ENCODE measurements at places on chromosomes 12 and 14.
A peak's percentile ranks its signal among the peaks of the same experiment; 100 is the strongest.

- H3K4me1 ChIP-seq: no peaks in the 10 kb centered on the region
- no peak overlapping the region for H3K27ac ChIP-seq
- no peaks in the 10 kb centered on the region for H3K36me3 ChIP-seq
Observed at GRCh38 chr12:67873355-67873754, 115.9 kb upstream of the IFNG-AS1 start.

GRCh38 chr12:109236257-109236656 lies 72.8 kb downstream of the FOXN4 start:
- DNase-seq: no peak
- no peaks in the 10 kb centered on the region for H3K27me3 ChIP-seq
- H3K4me1 ChIP-seq: peaks cover 5% of the 10 kb centered on the region
- no peak overlapping the region for H3K4me3 ChIP-seq
- H3K27ac ChIP-seq: no peak overlapping the region

- peaks cover 9% of the 10 kb centered on the region for H3K4me1 ChIP-seq
- no peaks in the 10 kb centered on the region for H3K36me3 ChIP-seq
- H3K4me3 ChIP-seq: peak within 1 kb of the TSS; percentile 76
- H3K27me3 ChIP-seq: peaks cover 30% of the 10 kb centered on the region
- DNase-seq: peak; percentile 46
- H3K27ac ChIP-seq: peak within 1 kb of the TSS; percentile 43
Observed at GRCh38 chr14:50943943-50944646, at the start of gene PYGL. Gene PYGL (minus strand): TSS chr14:50944483. CDS start chr14:50944403, 80 bp downstream.

- H3K27ac ChIP-seq: no peak overlapping the region
- H3K36me3 ChIP-seq: peaks cover 27% of the 10 kb centered on the region
- no peak overlapping the region for H3K4me3 ChIP-seq
- H3K4me1 ChIP-seq: peaks cover 14% of the 10 kb centered on the region
Observed at GRCh38 chr12:130800312-130800711, 38.7 kb downstream of the STX2 start.

- no peaks in the 10 kb centered on the region for H3K27me3 ChIP-seq
- no peak overlapping the region for H3K4me3 ChIP-seq
- peaks cover 12% of the 10 kb centered on the region for H3K36me3 ChIP-seq
- peak; percentile 78 for DNase-seq
- H3K27ac ChIP-seq: peak overlapping the region; percentile 92
Observed at GRCh38 chr12:112303004-112303403, 79.2 kb downstream of the HECTD4 start.

GRCh38 chr12:116127859-116128258 lies 149.6 kb downstream of the MED13L start:
- no peak for DNase-seq
- peaks cover 61% of the 10 kb centered on the region for H3K4me1 ChIP-seq
- no peak overlapping the region for H3K4me3 ChIP-seq
- no peaks in the 10 kb centered on the region for H3K36me3 ChIP-seq
- no peak overlapping the region for H3K27ac ChIP-seq

- H3K27ac ChIP-seq: no peak overlapping the region
- no peaks in the 10 kb centered on the region for H3K36me3 ChIP-seq
- H3K27me3 ChIP-seq: no peaks in the 10 kb centered on the region
- H3K4me3 ChIP-seq: no peak overlapping the region
Observed at GRCh38 chr14:45426685-45427282, 173.8 kb upstream of the MIS18BP1 start.

- H3K4me1 ChIP-seq: peaks cover 11% of the 10 kb centered on the region
- no peaks in the 10 kb centered on the region for H3K36me3 ChIP-seq
- H3K27ac ChIP-seq: no peak overlapping the region
- no peak for DNase-seq
- no peak overlapping the region for H3K4me3 ChIP-seq
Observed at GRCh38 chr14:74245292-74245691, 6.0 kb downstream of the VSX2 start.

DNA sequence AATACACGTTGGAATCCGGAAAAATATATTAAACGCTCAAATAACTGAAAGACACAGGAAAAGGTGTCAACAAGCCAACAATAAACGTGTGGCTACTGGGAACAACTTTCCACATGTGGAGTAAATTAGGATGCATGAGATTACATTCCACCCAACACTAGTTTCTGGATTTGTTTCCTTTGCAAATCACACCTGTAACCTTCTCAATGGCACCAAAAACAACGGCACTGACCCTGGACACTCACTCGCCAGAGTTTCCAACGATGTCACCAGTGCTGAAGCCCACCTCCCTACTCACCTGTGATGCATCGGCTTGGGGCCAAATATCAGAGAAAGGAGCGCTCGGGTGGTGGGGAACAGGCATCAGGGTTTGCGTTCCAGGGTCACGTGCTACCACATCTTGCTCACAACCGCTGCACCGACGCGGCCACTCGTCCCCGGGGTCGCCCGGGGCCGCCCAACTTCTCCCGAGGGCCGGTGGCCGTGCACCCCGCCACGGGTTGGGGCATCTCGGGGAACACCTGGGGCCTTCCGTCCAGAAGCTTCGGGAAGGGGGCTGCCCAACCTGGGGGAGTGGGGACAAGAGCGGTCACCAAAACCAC lies 629 bp downstream of the PRDM4 start:
- peak overlapping the region; percentile 92 for H3K4me3 ChIP-seq
- peaks cover 17% of the 10 kb centered on the region for H3K36me3 ChIP-seq
- peaks cover 25% of the 10 kb centered on the region for H3K4me1 ChIP-seq
- H3K27ac ChIP-seq: peak overlapping the region; percentile 89
- H3K27me3 ChIP-seq: no peaks in the 10 kb centered on the region

DNA sequence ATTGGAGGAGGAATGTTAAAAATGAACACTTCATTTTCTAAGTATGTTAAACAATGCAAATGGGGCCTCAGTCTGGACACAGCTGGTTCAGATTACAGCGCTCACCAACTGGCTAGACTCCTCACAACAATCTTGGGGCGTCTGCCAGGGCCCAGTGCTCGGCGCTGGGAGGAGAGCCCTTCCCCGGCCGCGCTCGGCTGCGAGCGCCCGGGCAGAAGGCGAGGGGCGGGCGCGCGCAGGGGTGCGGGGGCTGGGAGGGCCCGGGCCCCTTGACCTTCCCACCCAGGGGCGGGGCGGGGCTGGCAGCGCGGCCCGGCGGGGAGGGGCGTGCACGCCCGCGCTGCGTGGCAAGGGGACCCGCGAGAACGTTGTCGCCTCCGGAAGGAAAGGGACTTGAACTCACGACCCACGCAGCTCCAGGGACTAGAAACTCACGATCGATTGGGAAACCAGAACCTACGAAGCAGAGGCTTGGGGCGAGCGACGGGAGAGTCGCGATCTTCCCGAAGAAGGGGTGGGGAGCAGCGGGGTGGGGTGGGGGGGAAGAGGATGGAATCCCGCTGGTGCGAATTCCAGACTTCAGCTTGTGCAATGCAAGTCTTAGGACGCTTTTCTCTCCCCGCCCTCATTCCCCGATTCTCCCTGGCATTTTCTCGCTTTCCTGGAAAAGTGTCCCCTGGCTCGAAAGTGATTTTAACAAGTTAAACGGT lies at the start of gene FBLN5:
TSS of gene FBLN5 (minus strand) at position 220 of the 710 bp plus-strand sequence. CDS start 465 bp downstream, outside the sequence.
- H3K4me3 ChIP-seq: peak within 1 kb of the TSS; percentile 83
- H3K27ac ChIP-seq: no peak within 1 kb of the TSS
- no peaks in the 10 kb centered on the region for H3K36me3 ChIP-seq
- peaks cover 24% of the 10 kb centered on the region for H3K27me3 ChIP-seq
- peaks cover 13% of the 10 kb centered on the region for H3K4me1 ChIP-seq
- peak; percentile 45 for DNase-seq

DNA sequence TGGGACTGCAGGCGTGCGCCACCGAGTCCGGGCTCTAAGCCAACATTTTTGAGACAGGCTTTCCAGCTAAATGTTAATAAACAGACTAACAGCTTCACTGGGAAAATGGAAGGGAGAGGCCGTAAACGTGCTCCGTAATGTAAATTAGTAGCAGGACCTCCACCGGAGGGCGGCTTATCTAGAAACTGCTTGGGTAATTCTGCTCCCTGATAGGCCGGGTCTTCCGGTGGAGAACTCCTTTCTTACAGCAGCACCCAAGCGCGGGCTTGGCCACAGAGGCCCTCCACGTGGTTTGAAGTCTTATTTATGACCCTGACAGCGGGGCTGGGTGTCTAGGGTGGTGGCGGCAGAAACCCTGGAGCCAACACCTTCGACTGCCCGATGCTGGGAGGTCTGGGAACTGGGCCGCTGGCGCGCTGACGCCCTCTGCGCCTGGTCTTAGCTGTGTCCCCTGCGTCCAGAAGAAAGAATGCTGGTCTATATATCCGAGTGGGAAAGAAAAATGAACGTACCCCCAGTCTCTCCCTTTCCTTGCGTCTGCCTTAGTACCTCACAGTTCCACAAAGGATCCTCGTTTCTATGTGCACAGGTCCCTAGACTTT lies 1.7 kb downstream of the DPPA3 start:
- no peak for DNase-seq
- H3K27ac ChIP-seq: no peak overlapping the region
- no peaks in the 10 kb centered on the region for H3K4me1 ChIP-seq
- peaks cover 2% of the 10 kb centered on the region for H3K27me3 ChIP-seq
- H3K36me3 ChIP-seq: no peaks in the 10 kb centered on the region
- no peak overlapping the region for H3K4me3 ChIP-seq

DNA sequence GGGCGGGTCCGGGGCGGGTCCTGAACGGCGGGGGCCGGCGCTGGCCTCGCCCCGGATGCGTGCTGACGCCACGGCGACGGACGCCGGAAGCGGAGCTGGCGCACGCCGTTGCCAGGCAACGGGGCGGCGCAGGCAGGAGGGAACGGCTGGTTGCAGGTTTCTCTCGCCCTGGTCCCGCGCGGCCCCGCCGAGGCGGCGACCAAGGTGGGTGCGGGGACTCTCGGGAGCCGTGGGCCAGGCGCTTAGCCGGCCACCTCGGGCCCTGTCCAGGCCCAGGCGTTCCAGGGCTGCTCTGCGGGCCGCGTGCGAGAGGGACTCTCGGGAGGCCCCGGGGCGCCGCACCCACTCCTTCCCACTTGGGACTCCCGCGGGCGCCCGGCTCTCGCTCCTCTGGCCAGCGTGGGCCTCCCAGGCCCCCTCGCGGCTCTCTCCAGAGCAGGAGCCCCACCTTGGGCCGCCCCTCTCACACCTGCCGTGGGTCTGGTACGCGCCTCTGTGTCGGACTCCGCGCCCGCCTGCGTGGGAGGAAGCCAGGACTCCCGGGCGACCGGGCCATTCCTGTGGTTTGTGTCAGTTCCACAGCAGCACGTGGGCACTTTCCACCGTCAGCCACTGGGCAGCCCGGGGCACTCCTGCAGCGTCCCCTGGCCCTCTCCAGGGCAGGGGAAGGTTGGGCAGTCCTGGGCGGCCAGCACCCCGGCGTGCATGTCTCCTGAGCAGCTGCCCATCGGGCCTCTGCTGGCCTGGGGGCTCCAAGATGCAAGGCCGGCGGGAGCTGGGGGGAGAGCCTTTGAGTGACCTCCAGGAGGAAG lies at the start of gene CLBA1:
TSS of gene CLBA1 (plus strand) at position 114 of the 812 bp plus-strand sequence. CDS start at position 758, 644 bp downstream.
- peak; percentile 85 for DNase-seq
- H3K4me3 ChIP-seq: peak within 1 kb of the TSS; percentile 67
- no peaks in the 10 kb centered on the region for H3K27me3 ChIP-seq

- H3K4me1 ChIP-seq: peaks cover 83% of the 10 kb centered on the region
- H3K4me3 ChIP-seq: peak overlapping the region; percentile 71
- no peaks in the 10 kb centered on the region for H3K27me3 ChIP-seq
- no peak for DNase-seq
- peak overlapping the region; percentile 99 for H3K27ac ChIP-seq
Observed at GRCh38 chr14:24673059-24673458, 39.1 kb upstream of the GZMB start.

DNA sequence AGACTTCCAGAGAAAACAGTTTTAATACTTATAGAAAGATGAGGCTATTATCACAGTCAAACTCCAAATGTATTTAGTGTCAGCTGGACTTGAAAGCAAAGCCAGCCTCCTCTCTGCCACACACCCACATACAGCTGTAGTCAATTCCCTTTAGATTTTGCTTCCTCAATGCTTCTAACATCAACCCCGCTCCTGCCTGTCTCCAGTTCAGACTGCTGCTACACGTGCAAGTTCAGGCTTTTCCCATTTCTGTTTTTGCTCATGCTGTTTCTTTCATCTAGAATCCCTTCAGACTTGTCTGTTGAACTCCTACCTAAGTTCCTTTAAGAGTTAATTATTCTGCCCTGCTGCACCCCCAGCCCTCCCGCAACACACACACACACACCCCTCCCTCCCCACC lies 380.0 kb downstream of the KCNH5 start:
- H3K36me3 ChIP-seq: no peaks in the 10 kb centered on the region
- H3K4me3 ChIP-seq: no peak overlapping the region
- no peaks in the 10 kb centered on the region for H3K27me3 ChIP-seq
- DNase-seq: no peak

DNA sequence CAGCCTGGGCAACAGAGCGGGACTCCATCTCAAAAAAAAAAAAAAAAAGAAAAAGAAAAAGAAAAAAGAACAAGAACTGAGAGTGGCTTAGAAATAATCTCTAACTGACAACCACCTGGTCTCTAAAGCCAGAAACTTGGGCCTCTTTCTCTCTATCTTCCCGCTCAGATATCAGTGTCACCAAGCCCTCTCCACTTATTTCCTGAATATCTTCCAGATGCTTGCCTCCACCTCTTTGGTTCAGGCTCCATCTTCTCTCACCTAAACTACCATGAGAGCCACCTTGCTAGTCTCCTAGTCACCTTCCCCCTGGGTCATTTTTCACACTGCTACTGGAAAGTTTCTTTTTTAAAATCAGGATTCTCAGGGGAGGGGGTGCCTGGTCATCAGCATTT lies 1.8 kb upstream of the TM9SF1 start:
- H3K27me3 ChIP-seq: no peaks in the 10 kb centered on the region
- H3K36me3 ChIP-seq: peaks cover 57% of the 10 kb centered on the region
